ENCODE measurements at places on chromosomes 2 and 18. TPM values are rescaled to one million over a fixed set of nuclear protein-coding genes. Genes with fewer than 3 reads are reported as not detected.

- no peak for DNase-seq
These were observed 39.6 kb upstream of the EPC2 start for GRCh38 chr2:148604927-148605326.

DNA sequence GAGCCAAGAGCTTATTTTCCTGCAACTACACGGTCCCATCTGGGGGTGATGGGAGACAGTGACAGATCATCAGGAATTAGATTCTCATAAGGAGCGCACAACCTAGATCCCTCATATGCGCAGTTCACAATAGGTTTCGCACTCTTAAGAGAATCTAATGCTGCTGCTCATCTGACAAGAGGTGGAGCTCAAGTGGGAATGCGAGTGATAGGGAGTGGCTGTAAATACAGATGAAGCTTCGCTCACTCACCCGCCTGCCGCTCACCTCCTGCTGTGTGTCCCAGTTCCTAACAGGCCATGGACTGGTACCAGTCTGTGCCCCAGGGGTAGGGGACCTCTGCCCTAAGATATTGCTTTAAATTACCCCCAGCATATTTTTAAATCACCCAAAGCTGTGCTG lies 10.8 kb downstream of the LRRFIP1 start:
- no peak for DNase-seq

DNA sequence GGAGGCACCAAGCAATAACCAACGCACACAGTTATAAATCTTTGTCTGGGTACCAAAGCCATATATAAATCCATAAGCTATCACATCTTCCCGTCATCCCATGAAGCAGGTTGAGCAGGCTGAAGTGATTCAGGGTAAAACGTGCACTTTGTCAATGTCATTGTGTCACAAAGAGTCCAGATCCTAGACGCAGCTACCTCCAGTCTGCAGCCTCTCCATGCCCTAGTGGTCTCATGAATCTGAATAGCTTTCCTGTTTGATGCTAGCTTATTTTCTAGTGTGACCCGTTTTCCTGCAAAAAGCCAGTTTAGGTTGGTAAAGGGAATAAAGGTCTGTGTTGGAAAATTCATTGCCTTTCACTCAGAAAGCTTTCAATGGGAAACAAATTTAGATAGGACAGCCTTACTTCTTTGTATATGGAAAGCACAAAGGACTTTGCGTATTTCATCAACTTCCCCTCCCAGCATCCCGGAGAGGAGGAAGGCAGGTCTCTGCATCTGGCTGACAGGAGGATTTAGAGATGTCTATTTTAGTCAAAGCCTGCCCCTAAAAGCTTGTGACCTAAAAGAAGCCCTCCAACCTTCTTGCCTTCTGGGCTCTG lies 222.3 kb upstream of the ARL4C start:
- DNase-seq, result no peak

- DNase-seq, result peak; percentile 75
These were observed 8.7 kb downstream of the CYRIA start for GRCh38 chr2:16656784-16657391.

DNA sequence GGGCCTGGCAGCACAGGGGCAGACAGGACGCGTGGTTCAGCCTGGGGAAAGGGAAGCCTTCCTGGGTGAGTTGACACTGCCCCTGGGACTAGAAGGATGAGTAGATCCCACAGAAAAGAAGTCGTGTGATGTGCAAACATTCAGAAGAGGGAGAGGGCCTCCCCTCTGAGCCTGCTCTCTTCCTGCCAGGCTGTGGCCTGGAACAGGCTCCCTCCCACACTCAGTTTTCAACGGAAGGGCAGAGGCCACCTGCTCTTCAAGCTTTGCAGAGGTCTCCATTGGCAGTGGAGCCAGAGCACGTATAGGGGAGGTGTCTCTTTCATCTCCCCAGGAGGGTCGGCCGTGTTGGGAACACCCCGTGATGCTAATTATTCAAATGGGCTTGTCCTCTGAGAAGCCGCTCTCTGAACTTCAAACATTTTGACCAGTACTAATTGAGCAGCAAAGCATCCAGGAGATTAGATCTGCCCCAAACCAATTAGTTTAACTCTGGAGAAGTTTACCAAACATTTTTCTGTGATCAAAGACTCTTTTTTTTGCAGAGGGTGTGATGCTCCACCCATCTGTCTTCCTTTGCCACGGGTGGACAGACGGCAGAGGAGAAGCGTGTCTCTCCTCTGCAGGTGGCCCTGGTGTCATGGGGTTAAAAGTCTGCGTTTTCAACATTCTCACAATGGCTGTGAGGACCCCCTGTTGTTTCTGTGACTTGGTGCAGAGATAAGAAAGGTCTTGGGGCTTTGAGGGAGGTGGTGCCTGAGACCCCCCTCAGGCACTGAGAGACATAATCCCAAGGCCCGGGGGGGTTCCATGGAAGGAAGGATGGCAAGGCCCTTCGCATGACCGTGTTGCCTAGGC lies 29.5 kb upstream of the ODC1 start:
- DNase-seq, result no peak

GRCh38 chr2:84942964-84943421 lies 28.0 kb upstream of the KCMF1 start:
- DNase-seq, result peak; percentile 76

DNA sequence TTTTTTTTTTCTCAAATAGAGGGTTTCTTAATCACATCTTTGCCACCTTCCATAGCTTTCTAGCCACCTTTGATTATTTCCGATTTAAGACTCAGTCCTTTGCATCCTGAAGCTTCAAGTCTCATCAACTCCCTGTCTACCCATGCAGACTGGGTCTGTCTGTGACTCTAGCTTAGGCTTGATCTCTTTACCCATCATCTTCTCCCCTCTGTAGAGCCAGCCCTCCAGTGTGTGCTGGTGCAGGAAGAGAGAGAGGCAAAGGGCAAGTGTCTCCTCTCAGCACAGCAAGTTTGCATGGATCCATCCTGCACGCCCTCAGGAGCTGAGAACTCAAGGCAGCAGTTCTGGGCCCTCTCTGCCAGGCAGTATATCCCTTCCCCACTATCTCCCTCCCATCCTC lies 70.4 kb downstream of the HNRNPLL start:
- DNase-seq, result peak; percentile 73

Gene CDCA7
- 35.3 TPM for total RNA-seq

- no peak for DNase-seq
These were observed 6.8 kb downstream of the FBLN7 start for GRCh38 chr2:112144966-112145365.

Gene UGT1A6
- total RNA-seq, result not detected

DNA sequence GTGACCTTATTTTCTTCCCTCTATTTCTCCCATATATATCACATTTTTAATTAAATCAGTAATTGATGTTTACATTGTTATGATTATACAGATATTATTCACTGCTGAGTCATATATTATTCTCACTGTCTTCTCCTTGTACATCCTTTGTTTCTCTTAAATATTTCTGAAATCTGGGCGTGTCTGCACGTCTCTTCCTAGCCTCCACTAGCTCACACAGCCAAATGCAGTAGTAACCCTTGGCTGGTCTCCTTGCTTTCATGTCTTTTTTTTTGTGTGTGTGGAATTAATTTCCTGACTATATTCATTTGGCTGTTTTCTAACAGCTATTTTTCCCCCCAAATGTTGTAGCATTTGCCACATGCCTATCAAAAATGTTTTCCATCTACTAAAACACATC lies 15.8 kb downstream of the CCNYL1 start:
- DNase-seq, result no peak

- DNase-seq, result no peak
These were observed 133.9 kb upstream of the GCFC2 start for GRCh38 chr2:75844651-75845050.

- no peak for DNase-seq
These were observed 62.9 kb downstream of the ACKR3 start for GRCh38 chr2:236632295-236633218.

Gene SOX11
- total RNA-seq, result not detected

DNA sequence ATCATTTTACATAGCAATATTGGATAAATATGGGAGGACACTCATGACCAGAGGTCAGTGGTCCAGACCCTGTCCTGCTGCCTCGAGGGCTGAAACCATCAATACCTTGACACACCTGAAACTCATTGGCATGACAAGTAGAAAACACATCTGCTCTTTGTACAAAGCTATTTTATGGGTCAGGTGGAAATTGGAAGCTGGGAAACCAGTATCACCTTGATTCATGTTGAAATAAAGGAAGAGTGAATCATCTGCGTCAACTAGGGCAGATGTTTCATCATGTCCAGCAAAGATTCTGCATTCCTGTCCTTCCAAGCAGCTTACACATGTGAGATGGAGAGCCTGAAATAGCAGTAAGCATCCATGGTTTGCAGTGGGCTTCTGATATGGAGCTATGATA lies 80.0 kb upstream of the ERBB4 start:
- DNase-seq, result no peak

DNA sequence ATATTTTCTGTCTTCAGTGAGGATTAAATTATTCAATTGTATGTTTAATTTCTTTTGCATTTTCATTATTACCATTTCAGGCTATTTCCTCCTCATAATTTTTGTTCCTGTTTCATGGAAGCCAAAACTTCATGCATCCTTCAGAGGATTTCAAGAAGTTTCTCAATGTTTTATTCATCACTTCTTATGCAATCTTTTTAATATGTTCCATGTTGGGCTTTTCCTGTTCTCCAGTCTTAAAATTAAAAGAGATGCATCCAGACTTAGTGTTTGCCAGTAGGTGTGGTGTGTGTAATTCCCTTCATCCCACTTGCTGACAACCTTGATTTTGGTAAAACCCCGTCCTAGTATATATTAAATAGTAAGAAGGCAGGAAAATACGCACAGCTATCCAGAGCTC lies 190.0 kb downstream of the EN1 start:
- DNase-seq, result no peak

Data from Karpas-422 (cell line).